ENCODE measurements at places on chromosomes 6 and 20.

DNA sequence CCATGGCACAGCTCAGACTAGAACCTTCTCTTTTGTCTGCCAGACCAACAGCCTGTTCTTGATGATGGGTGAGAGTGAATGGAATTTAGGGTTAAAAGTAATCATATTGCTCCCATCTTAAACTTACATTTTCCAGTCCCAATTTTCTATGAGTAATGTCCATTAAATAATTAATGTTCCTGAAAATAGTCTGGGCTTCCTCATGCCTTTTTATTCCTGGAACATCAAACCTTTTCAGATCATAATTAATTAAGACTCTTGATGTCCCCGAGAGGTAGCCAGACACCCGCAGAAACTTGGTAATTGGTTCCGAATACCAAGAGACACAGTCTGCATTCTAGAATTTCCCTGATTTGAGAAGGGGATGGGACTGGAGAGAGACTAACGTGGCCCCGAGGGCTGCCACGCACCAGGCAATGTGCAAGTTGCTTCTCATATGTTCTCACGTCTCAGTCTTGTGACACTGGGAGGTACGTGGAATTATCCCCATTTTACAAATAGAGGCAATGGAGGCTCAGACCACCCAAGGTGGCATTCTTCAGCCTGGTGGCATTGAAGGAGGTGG is 78.6 kb upstream of the TOX2 start:
- no peak for DNase-seq

GRCh38 chr6:157120534-157121232 is 202.6 kb downstream of the TMEM242 start:
- DNase-seq, result no peak

- no peak for DNase-seq
Measured at GRCh38 chr6:143223895-143224294, 163.2 kb downstream of the AIG1 start.

- no peak for DNase-seq
Measured at GRCh38 chr20:56458206-56458821, 10.1 kb upstream of the RTF2 start.

DNA sequence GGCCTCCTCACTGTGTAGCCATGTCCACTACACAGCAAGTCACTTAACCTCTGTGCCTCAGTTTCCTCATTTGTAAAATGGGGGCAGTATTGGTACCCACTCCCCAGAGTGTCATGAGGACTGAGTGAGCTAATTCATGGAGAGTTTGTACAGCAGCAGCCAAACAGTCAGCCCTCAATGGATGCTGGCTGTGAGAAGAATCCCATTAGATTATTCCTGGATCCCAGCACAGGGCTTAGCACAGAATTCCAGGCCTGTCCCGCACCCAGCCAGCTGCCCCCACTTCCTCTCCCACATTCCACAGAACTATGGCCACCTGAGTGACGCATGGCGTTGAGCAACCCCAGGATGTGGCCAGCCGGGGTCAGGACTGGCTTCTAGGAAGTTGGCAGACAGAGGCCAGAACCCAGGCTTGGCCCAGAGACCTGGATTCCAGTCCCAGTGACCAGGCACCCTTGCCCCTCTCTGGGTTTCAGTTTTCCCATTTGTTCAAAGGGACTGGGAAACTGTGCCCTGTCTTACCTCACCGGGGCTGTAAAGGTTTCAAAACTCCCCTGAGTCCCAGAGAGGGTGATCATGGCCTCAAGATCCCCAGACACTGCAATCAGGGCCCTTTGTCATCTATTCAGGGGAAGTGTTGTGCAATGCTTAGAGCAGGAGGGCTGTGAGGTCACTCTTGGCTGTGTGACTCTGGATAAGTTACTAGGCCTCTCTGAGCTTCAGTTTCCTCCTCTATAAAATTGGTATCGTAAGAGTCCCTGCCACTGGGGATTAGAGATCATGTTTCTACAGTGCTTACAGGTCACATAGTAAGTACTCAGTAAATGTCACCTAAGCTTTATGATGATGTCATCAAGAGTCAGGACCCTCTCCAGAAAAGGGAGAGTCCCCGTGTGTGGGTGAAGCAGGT is 3.0 kb upstream of the TGM2 start:
- no peak for DNase-seq

DNA sequence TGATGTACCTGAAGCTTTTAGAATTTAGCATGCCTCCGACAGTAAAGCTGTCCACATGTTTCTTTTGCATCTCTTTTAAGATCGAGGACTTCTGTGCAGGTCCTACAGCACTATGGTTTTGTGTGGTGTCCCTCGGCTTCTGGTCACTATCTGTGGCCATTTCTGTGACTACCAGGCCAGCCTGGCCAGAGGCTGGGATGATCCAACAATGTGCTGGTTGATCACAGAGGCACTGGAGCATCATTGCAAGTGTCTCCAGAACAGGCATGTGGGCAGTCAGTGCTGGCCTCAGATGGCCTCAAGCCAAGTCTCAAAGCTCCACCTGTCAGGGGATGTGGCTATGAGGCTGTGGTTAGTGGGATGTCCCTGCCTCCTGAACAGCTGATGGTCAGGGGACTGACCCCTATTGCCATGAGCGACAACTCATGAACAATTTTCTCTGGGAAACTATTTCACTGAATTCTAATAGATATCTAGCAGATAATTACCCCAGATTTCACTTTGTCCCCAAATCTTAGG is 136.6 kb downstream of the SYNDIG1 start:
- no peak for DNase-seq

DNA sequence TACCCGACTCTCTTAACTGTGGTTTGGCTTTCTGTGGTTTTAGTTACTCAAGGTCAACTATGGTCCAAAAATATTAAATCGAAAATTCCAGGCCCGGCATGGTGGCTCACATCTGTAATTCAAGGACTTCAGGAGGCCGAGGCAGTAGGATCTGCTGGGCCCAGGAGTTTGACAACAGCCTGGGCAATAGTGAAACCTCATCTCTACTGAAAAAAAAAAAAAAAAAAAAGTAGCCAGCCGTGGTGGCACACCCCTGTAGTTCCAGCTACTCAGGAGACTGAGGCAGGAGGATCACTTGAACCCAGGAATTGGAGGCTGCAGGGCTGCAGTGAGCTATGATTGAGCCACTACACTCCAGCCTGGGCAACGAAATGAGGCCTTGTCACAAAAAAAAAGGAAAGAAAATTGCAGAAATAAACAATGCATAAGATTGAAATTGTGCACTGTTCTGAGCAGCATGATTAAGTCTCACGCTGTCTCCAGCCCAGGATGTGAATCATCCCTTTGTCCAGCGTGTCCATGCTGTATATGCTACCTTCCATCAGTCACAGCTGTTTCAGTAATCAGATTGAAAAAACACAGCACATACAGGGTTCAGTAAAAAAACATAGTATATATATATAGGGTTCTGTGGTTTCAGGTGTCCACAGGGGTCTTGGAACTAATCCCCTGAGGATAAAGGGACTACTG is 40.7 kb downstream of the RGS17 start:
- no peak for DNase-seq

DNA sequence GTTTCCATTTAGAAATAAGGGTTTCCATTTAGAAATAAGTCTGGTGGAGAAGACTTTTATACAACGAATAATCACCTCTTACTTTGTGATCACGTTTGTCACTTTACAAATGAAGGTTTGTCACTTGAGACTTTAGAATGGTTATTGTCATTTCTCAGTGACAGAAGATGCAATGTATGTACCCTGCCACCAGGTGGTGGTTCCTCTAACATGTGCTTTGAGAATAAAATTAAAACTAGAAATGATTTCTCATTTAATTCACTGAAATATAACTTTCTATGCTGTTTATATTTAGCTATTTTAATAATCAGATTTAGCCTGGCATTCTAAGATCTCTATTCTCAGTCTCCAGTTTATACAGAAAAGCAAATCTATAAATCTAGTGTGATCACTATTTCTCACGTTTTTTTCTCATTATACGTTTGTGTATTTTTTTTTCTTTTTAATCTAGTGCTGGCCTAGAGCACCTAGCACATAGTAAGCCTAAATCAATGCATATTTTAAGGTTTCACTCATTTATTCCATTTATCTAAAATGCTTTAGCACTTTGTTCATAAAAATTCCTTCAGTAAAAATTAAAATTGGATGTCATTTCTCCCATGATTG is 57.4 kb upstream of the TFAP2D start:
- DNase-seq, result peak; percentile 8

- no peak for DNase-seq
Measured at GRCh38 chr6:77324866-77325265, 138.4 kb downstream of the HTR1B start.

DNA sequence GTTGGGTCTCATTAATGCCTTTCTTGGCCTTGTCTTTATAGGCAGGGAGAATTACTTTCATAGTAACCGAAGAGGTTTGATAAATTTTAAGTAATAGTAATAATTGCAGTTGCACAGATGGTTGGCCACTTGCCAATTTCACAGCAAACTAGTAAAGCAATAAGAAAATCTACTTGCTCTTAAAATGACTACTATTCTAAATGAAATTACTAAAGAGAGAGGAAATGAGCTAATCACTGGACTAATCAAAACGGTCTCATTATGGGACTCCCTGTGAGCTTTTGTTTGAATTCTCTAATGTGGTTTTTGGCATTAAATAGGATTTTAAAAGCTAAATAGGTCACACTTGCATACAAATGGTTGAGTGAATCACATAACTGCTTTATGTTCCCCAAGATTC is 227.4 kb upstream of the PLN start:
- DNase-seq, result no peak

- no peak for DNase-seq
Measured at GRCh38 chr20:48066246-48066645, 281.0 kb upstream of the SULF2 start.

- no peak for DNase-seq
Measured at GRCh38 chr6:61168878-61169277, 1117.1 kb downstream of the KHDRBS2 start.

- DNase-seq, result no peak
Measured at GRCh38 chr20:59375541-59375940, 75.1 kb downstream of the EDN3 start.

GRCh38 chr20:11076434-11077105 is 402.8 kb upstream of the JAG1 start:
- DNase-seq, result no peak

DNA sequence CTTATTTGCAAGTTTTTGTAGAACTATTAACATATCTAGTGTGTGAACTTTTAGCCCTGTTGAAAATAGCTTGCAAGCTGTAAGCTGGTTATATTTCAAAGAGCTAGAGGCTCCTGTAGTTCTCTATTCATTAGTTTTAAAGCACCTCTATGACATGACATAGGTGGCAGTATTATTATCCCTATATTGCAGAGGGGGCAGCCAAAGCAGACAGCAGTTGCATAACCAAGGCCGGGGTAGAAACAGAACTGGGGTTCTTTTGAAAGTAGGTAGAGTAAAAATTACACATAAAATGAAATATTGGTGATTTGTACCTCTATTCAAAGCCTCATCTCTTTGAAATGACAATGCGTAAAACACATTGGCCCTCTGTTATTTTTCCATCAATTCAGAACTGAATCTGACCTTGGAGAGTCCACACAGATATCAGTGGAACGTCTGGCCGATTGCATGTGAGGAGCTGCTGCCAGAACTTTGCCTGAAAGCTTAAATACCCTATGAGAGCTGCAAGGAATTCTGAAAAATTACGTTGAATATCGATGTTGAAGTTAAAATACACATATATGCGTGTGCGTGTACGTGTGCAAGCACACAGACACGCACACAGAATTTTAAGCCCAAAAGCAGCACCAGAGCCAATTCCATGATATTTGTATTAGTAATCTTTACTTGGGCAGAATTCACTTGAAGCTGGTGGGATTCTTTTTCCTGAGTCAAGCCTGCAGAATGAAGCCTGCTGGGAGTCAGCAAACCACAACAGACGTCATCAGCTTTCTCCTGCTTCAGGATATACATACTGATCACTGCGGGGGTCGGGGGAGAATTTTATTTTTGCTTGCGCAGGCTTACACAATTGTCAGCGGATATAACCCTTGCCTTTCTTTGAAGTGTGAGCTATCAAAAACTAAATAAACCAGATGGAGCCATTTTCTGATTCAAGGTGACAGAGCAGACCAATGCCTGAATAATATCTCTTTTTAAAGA is 163.2 kb downstream of the PDE7B start:
- no peak for DNase-seq

GRCh38 chr6:44278774-44279697 is 8.8 kb downstream of the TMEM151B start:
- no peak for DNase-seq

DNA sequence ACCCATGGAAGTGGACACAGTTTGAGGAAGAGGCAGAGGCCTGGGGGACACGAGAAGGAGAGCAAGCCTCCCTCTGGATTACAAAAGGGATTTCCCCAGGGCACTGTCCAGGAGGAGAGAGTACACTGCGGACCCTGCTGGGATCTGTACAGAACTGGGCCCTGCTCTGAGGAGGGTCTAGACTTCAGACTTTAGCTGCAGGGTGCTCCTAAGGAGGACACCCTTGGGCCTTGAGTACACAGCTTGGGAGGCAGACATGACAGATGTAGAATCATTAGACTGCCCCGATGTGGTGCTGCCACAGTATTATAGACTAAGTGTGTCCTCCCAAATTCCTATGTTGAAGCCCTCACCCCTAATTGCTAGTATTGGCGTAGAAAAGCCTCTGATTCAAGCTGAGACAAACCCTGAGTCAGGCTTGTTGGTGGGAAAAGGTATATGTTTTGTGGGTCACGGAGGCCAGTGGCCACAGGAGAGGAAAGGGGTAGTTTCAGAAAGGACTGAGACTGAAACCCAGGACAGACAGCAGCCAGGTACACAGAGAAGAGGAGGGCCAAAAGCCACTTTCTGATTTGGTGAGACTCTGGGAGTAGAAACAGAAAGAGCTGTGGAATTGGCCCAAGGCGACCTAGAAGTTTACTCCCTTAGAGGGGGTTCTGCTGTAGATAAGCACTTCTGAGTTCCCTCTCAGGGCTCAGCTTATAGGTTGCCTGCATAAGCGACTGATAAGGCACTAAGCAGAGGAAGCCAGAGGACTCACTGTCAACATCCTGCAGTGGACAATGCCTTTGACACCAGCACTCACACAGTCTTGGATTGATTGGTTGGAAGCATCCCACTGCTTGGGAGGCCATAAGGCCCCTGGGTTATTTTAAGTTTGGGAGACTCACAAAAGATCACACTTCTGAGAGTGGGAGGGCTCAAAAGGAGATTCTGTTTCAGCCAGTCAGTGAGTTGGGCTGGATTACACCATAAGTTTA is 16.5 kb upstream of the SH3BGRL2 start:
- DNase-seq, result no peak

DNA sequence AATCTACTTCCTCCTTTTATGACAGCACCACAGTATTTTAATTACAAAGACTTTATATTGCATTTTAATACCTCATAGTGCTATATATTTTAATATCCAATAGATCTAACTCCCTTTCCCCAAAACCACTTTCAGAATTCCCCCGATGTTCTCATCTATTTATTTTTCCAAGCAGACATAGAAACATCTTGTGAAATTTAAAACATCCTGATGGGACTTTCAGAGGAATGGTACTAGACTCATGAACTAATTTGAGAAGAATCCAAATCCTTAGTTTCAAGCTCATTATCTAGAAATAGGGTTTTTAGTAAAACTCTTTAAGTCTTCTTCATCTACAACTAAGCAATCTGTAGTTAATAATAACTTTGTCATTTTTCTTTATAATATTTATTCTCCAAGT is 97.0 kb downstream of the TRERF1 start:
- DNase-seq, result no peak
